ENCODE measurements at places on chromosomes 1 and 21. TPM values are rescaled to one million over a fixed set of nuclear protein-coding genes. Genes with fewer than 3 reads are reported as not detected.

The TGFBR3 gene
- 125 TPM for total RNA-seq

The SYT14 gene
- 1.2 TPM for total RNA-seq

The OLIG2 gene
- total RNA-seq = 0.10 TPM

The ARHGEF16 gene
- total RNA-seq = 5.4 TPM

The PCAT6 gene
- not detected for total RNA-seq

DNA sequence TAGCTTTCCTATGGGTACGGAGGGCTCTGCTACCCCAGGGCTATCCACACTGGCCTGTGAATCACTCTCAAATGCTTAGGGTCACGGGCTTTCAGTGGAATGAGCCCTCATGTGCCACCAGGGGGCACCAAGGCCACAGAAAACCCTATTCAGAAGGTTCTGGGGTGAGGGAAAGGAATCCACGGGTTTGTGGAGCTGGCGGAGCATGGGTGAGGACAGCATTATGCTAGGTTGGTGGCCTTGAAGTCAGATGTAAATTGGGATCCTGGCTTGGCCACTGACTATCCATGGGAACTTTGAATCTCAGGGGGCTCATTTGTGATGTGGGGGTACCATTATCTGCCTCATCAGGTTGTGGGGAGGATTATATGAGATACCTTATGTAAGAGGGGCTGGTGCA lies 5.1 kb upstream of the LAMTOR5 start:
- DNase-seq = no peak

- DNase-seq = no peak
Observed at GRCh38 chr1:104196136-104196535, 446.4 kb downstream of the AMY1C start.

DNA sequence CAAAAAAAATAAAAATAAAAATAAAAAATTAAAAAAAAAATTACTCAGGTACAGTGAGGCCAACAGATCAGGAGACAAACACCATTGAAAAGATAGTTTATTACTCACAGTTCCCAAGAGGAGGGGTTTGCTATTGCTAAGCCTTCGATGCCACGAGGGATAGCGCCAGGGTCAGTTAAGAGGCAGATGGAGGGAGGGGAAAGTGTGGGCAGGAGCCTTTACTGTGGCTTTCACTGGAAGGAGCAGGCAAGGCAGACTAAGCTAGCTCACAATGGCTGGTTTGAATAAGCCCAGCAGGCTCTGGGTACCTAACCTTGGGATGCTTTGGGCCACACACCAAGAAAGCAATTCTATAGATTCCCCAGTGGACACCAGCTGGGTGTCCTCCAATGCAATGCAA lies 12.7 kb upstream of the RNF187 start:
- no peak for DNase-seq

GRCh38 chr1:208423526-208423925 lies 179.3 kb upstream of the PLXNA2 start:
- no peak for DNase-seq

DNA sequence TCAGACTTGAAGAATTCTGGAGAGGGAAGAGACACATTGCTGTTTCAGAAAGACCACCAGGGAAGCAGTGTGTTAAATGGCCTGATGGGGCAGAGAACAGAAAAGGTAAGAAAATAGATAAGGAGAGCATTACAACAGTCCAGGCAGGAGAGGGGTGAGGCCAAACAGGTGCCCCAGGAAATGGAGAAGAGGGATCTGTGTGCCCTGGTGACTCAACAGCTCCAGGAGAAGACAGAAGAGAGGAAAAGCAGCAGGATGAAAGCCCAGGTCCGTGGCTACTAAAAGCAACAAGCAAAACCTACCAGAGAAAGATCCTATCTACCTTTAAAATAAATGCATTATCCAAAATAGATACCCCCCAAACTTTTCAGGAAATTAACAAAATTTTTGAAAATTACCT lies 9.2 kb downstream of the TP53BP2 start:
- no peak for DNase-seq

GRCh38 chr1:67700692-67701410 lies 15.8 kb downstream of the GADD45A start:
- no peak for DNase-seq

GRCh38 chr21:36792505-36792967 lies 93.6 kb downstream of the SIM2 start:
- no peak for DNase-seq

- peak; percentile 60 for DNase-seq
Observed at GRCh38 chr1:246005067-246005466, 502.0 kb downstream of the SMYD3 start.

DNA sequence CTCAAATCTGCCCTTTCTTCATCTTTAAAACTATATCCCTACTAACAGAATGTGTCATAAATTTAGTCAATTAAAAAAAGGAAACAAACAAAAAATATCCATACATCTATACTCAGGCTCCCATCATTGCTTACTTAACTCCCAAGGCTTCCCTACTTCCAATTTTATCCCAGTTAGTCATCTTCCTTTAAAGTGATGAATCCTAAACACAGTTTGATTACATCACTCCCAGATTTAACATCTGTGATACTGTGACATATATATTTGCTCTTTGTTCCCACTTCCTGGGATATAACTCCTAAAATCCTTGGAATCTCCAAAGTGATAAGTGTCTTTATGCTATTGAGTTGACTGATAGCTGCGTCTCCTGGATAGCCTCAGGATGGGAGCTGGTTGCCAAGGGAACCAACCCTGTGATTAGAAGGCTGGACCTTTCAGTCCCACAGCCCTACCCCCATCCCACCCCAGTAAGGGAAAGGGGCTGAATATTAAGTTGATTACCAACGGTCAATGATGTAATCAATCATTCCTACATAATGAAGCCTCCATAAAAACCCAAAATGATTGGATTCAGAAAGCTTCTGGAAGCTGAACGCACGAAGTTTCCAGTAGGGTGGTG lies 21.6 kb downstream of the GLMN start:
- DNase-seq = no peak

DNA sequence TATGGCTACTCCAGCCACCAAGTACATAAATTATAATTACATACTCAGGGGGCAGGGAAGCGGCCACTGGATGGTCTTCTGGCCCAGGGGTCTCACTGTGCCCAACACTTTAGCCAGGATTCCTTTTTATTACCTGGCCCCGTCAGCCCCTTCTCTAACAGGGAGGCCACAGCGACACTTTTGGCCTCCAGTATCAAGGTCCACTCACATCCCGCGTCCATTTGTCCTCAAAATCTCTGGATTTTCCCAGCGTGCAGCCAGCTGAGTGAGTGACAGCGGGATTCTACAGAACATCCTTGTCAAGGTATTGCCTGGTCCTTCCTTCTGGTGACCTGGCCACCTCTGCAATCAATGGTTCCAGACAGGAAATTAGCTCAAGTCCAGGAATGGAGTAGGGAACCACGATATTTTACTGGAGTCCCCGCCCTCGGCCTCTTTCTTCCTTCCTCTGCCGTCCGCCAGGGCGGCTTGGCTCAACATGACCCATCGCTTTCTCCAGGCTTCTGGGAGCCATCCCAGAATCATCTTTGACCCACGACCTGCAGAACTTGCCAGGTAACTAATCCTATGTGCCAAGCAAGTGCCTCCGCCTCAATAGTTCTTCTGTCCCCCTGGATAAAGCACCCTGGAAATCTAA lies 2.7 kb upstream of the COL6A2 start:
- no peak for DNase-seq

DNA sequence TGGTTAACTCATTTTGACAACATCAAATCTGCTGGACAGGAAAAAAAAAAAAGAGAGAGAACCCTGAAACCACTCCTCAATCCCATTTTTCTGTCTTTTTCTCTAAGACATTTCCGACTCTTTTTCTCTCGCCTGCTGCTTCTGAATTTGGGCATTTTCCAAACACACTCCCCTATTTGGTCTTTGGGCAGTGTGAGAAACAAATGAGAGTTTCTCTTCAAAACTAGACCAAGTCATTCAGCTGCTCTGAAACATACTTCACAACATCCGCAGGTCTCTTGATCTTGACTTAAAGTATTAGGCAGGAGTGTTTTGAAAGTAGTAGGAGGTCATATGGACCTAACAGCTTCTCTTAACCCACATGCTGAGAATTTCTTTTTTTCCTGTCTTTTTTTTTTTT lies 364.8 kb upstream of the ESRRG start:
- DNase-seq = no peak

DNA sequence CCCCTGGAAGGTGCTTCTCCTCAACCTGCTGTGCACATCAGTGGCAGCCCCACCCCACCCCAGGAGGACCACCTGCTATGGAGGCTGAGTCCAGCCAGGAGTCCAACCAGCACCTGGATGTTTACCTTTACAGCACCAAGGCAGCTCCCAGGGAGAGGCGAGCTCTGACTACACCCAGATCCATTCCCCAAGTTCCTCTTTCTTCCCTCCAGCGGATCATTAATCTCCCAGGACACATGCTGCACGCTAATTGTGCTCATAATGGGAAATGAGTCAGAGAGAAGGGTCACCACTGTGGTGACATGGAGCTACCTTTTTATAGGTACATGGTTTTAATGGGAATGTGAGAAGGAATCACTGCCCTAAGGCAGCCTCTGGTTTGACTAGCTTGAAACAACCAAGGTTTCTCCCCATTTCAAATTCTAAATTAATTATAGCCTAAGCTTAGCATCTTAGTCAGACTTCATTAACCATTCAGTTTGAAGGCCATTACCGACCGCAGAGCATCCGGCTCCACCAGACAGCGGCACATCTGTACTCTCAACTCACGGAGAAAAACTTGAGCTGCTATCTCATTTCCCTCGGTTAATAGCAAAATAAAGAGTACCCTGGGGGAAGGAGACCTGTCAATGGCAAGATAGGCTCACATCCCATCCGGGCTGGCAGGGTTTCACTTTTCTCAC lies 173.1 kb upstream of the GALNT2 start:
- no peak for DNase-seq

DNA sequence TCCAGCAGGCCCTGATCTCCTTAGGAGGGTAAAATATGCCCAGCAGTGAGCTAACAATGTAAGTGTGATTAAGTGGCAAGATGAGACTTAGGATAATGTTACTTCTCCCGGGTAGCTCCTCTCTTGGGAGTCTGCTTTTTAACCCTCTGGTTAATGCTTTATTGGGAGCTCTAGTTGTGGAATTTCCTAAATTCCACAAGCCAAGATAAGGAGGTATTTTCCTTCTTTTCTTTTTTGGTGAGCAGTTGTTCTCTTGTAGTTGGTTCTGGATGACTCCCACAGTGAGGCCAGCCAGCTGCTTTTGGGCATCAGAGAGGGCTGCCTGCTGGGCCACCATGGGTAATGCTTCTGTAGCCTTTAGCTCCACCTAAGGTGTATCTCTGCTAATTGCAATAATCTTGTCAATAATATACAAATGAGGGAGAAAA lies 19.3 kb downstream of the C1orf52 start:
- DNase-seq = no peak

DNA sequence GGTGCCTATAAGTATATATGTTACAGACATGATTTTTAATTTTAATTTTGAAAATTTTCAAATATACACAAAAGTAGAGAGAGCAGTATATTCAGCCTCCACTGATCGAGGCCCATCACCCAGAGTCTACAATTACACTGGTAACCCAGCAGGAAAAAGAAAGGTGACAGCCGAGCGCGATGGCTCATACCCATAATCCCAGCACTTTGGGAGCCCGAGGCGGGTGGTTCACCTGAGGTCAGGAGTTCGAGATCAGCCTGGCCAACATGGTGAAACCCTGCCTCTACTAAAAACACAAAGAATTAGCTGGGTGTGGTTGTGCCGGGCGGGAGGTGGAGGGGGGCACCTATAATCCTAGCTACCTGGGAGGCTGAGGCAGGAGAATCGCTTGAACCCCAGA lies 1.4 kb downstream of the YBEY start:
- DNase-seq = no peak

- no peak for DNase-seq
Observed at GRCh38 chr21:45719177-45719802, 75.8 kb downstream of the PCBP3 start.

DNA sequence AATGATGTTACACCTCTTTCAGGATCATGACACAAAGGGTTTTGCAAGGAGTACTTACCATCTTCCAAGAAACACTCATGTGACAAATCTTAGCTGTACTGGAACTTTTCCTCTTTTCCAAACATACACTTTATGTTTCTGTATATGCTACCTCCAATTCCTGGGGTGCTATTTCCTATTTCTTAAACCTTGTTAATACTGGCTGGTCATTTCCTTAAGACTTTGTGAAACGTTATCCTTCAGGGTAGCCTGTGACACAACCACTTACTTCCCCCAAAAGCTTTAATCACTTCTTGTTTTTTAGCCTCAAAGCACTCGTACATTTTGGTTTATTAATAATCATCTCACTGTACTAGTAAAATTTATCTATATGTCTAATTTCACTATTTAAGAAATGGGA lies 39.4 kb downstream of the OR10Z1 start:
- no peak for DNase-seq

- DNase-seq = no peak
Observed at GRCh38 chr1:226545836-226546596, 2.5 kb upstream of the STUM start.

GRCh38 chr1:77888081-77888780 lies at the start of gene NEXN:
Gene NEXN, plus strand, starts transcription at chr1:77888624. Its CDS starts 27,483 bp downstream, at chr1:77916107.
- DNase-seq = peak; percentile 39

GRCh38 chr1:84367219-84367618 lies 31.1 kb upstream of the DNASE2B start:
- no peak for DNase-seq

DNA sequence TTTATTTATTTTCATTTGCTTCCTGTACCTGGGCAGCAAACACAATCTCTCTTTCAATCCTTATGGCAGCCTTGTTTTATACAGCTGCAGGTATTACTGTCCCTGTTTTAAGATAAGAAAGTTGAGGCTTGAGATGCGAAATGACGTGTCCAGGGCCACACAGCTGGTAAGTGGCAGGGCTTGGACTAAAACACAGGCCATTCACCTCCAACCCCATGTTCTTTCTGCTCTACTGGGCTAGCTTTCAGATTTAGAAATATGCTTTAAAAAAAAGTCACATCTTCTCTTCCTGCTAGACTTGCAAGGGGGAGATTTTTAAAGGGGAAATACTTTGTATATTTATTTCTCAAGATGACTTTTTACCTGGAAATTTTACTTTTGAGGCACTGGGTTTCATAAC lies 62.8 kb downstream of the CNST start:
- DNase-seq = no peak

DNA sequence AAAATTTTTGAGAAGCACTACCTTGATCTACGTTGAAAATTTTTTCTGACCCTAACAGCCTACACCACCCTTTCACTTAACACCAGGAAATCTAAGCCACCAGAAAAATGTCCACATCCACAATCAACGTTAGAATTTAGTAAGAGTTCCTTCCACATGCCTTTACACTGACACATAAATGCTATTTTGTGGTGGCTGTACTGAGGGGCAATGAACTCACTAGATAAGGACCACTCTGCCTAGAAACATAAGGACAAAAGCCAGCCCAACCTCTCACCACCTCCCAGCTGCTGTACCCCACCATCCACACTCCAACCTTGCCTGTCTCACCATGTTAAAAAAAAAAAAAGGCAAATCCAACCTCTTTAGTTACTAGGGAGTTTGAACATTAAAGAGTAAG lies 29.8 kb downstream of the PARP1 start:
- no peak for DNase-seq

GRCh38 chr1:186143481-186143880 lies 231.6 kb downstream of the TPR start:
- peak; percentile 13 for DNase-seq

GRCh38 chr1:181083842-181084605 lies 4.5 kb upstream of the IER5 start:
- DNase-seq = no peak

GRCh38 chr1:201749059-201749690 lies 79.8 kb upstream of the IPO9 start:
- no peak for DNase-seq
